ENCODE measurements at places on chromosomes 16 and 17.

DNA sequence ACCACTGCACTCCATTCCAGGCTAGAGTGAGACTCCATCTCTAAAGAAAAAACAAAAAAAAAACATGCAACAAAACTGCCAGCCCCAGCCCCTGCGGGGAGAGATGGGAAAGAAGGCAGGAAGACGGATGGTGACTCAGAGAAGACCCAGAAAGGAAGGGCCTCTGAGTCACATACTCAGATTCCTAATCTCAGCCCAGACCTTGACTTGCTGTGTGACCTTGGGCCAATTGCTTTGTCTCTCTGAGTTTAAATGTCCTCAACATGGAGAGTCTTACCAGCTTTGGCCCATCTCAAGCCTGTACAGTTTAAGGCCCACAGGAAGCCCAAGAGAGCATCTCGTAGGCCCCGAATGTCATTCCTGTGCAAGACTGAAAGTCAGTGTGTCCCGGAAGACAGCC lies 86.5 kb upstream of the LHX1 start:
- peak; percentile 55 for DNase-seq

- DNase-seq = no peak
These were observed 120.9 kb downstream of the CMIP start for GRCh38 chr16:81565321-81566028.

DNA sequence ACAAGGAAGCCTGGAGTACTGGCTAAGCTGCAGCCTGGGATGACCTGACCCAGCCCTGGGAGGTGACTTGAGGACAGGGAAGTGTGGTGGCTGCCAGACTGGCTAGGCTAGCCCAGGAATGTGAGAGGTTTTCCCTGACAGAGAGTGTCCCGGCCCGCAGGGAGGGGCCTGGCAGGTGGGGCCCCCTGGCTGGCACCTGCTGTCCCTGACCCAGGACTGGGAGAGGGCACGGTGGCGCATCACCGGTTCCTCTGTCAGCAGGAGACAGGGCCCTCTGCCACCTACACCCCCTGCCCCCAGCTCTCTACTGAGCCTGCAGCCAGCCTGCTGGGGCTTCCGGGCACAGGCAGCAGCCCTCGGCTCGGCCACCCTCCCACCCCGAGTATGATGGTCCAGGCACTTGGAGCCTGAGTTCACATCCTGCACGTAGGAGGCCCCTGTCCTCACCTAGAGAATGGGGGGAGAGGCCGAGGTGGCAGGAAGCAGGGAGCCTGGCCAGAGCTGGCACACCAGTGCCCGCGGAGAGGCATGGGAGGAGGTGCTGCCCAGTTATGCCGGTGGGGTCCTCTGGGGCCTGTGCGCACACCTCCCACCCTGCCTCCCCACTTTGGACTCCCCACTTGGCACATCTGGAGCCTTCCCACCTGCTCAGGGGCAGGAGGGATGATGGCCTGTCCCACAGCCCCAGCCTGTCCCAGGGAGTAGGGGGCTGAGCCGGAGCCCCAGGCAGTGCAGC lies 528 bp downstream of the PRSS27 start:
- no peak for DNase-seq

DNA sequence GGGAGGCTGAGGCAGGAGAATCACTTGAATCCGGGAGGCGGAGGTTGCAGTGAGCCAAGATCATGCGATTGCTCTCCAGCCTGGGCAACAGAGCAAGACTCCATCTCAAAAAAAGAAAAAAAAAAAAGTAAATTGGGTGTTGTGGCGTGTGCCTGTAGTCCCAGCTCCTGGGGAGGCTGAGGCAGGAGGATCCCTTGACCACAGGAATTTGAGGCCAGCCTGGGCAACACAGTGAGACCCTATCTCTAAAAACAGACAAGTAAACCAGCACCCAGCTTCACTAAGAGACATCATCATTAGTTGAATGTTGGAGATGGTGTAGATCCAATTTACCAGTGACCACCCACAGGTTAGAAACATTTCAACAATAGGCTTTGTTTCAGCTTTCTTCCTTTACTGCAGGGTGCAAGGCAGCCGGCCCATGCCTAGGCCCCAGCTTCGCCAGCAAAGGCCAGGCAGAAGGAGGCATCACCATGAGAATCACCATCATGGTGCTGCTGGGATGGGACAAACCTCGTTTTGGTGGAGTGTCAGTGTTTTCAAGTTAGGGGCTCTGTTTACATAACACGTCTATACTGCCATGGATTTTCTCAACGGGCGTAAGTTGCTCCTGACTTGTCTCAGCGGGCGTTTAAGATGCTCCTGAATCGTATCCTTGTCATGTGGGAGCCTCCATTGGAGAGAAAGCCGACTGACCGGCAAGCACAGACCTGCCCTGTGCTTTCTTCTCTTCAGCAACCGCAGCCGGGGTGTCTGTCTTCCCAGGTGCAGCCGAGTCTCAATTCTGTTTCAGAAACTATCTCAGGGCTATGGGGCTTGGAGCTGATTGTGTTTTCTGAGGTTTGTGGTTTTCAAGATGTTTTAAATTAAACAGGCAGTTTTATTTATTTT lies 7.3 kb downstream of the TCF25 start:
- no peak for DNase-seq

All from HFF-Myc (cell line).